ENCODE measurements at places on chromosomes 16 and 17. TPM values are rescaled to one million over a fixed set of nuclear protein-coding genes. Genes with fewer than 3 reads are reported as not detected.

Gene USH1G
- total RNA-seq, result 3.5 TPM

- H3K36me3 ChIP-seq, result peaks cover 30% of the 10 kb centered on the region
- H3K27me3 ChIP-seq, result no peaks in the 10 kb centered on the region
- no peak overlapping the region for H3K4me3 ChIP-seq
- no peak for DNase-seq
- 0 out of 2 replicates have a peak overlapping the region, but pooled peaks have one; percentile 24 for H3K27ac ChIP-seq
- peaks cover 27% of the 10 kb centered on the region for H3K4me1 ChIP-seq
Measured at GRCh38 chr17:2438823-2439222, 38.0 kb upstream of the MNT start.

DNA sequence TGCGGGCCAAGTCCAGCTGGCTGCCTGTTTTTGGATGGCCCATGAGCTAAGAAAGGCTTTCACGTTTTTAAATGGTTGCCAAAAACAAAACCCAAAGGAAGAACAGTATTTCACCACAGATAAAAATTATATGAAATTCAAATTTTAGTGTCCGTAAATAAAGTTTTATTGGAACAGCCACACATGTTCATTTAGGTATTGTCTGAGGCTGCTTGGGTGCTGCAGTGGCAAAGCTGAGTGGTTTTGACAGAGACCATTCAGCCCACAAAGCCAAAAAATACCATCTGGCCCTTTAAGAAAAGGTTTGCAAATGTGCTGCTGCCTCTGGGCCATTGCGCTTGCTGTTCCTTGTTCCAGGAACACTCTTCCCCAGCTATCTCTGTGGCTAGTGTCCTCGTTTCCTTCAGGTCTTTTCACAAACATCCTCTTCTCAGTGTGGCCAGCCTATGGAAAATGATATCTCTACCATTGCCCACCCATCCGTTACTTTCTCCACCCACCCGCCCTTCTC lies 232.9 kb upstream of the CIBAR2 start:
- H3K27me3 ChIP-seq, result no peaks in the 10 kb centered on the region
- no peak overlapping the region for H3K4me3 ChIP-seq
- H3K36me3 ChIP-seq, result no peaks in the 10 kb centered on the region
- DNase-seq, result no peak

DNA sequence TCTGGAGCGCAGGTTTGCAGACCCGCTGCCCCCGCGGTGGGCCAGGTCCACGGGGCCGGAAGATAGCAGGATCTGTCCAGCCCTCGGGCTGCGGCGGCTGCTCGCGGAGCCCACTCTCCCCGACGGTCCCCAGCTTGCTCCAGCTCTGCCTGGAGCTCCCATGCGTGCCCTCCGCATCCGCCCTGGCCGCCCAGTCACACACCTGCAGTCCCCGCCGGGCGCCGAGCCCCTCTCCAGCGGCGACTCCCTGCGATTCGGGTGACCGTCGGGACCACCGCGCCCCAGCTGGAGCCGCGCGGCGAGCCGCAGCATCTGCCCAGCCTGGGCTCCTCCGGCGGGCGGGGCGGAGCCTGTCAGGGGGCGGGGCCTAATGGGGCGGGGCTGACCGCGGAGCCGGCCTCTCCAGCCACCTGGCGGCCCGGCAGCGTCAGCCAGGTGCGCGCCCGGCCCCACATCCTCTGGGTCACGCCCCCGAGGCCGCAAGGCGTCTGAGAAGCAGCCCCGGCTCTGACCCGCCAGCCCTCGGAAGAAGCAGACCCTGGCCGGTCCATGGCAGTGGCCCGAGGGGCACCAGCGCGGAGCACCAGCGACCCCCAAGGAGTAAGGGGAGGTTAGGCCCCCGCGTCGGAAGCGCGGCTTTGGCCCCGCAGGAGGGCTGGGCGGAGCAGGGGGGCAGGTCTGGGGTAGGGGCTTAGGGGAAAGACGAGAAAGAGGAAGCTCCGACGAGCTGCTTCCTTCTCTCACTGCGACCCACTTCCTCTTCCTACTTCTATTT lies at the start of gene PIK3R5:
PIK3R5 (minus strand) TSS at position 314 of the 775 bp plus-strand sequence. CDS start 54,213 bp downstream, outside the sequence.
- peaks cover 14% of the 10 kb centered on the region for H3K27me3 ChIP-seq
- H3K4me1 ChIP-seq, result peaks cover 7% of the 10 kb centered on the region
- DNase-seq, result peak; percentile 94
- no peaks in the 10 kb centered on the region for H3K36me3 ChIP-seq

Gene KRTAP9-2
- total RNA-seq, result not detected

Gene GNAO1
- 20.0 TPM for total RNA-seq

- H3K4me1 ChIP-seq, result peaks cover 7% of the 10 kb centered on the region
- DNase-seq, result peak; percentile 74
- H3K4me3 ChIP-seq, result peak overlapping the region; percentile 88
- H3K27me3 ChIP-seq, result no peaks in the 10 kb centered on the region
Measured at GRCh38 chr17:76353004-76353598, 615 bp downstream of the PRPSAP1 start.
